ENCODE measurements at places on chromosomes 6 and 20. TPM values are rescaled to one million over a fixed set of nuclear protein-coding genes. Genes with fewer than 3 reads are reported as not detected.

DNA sequence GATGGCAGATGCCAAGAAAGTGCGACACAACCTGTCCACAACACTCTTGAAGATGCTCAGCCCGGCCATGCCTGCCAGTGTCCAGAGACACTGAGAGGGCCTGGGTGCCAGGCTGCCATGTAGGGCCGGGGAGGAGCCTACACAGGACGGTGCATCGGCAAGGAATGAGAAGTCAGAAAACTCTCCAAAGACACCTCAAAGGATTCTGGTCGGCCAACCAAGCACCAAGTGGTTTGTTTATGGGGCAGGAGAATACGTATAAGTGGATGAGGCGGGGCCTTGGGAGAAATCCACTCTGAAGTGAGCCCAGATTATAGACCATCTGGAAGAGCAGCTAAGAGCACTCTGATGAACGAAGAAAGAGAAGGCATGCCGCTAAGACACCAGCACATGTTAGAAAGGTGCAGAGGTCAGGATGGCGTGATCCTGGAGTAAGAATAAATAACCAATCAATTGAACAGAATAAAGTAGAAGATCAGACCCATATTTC is 120.7 kb upstream of the FOXQ1 start:
- H3K27ac ChIP-seq: peak overlapping the region; percentile 98
- DNase-seq: no peak
- peaks cover 20% of the 10 kb centered on the region for H3K4me1 ChIP-seq
- peaks cover 23% of the 10 kb centered on the region for H3K36me3 ChIP-seq
- no peaks in the 10 kb centered on the region for H3K27me3 ChIP-seq

- DNase-seq: peak; percentile 12
These were observed 577 bp upstream of the SCAND1 start for GRCh38 chr20:35954907-35955251.

GDAP1L1 gene
- not detected for total RNA-seq

VGLL2 gene
- total RNA-seq: not detected

ENPP5 gene
- total RNA-seq: not detected

CST1 gene
- not detected for total RNA-seq

SLC52A3 gene
- not detected for total RNA-seq

IL17F gene
- total RNA-seq: not detected

DNA sequence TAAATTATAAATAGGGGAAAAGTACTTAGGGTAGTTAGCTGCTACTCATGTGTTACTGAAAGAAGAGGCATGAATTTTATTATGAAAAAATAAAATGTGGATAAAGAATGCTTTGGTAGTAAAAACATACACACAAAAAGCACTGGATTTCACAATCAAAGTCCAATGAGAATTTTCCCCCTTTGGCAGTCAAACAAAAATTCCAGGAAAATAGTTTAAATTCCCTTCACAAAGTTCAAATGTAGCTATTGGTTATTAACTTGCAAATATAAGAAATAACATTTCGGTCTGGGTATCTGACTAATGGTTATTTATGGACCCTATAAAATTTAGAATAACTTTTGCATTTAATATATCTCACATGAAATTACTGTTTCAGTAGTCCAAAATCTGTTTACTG is 210.4 kb downstream of the FOXC1 start:
- H3K27me3 ChIP-seq: peaks cover 1% of the 10 kb centered on the region
- DNase-seq: peak; percentile 62
- H3K4me3 ChIP-seq: no peak overlapping the region

GTSF1L gene
- total RNA-seq: not detected

- no peaks in the 10 kb centered on the region for H3K36me3 ChIP-seq
- H3K27ac ChIP-seq: no peak overlapping the region
- H3K4me3 ChIP-seq: no peak overlapping the region
- no peaks in the 10 kb centered on the region for H3K4me1 ChIP-seq
- peaks cover 17% of the 10 kb centered on the region for H3K27me3 ChIP-seq
These were observed 32.5 kb downstream of the HLA-DPB1 start for GRCh38 chr6:33108307-33108706.

DNA sequence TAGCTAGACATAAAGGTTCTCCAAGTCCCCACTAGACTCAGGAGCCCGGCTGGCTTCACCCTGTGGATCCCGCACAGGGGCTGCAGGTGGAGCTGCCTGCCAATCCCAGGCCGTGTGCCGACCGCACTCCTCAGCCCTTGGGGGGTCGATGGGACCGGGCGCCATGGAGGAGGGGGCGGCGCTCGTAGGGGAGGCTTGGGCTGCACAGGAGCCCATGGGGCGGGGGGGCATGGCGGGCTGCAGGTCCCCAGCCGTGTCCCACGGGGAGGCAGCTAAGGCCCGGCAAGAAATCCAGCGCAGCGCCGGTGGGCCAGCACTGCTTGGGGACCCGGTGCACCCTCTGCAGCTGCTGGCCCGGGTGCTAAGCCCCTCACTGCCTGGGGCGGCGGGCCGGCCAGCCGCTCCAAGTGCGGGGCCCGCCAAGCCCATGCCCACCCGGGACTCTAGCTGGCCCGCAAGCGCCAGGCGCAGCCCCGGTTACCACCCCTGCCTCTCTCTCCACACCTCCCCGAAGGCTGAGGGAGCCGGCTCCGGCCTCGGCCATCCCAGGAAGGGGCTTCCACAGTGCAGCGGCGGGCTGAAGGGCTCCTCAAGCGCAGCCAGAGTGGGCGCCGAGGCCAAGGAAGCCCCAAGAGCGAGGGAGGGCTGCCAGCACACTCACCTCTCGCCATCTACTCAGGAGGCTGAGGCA is 26.5 kb upstream of the ID1 start:
- no peak overlapping the region for H3K27ac ChIP-seq
- H3K4me1 ChIP-seq: peaks cover 14% of the 10 kb centered on the region
- no peak overlapping the region for H3K4me3 ChIP-seq
- H3K27me3 ChIP-seq: peaks cover 7% of the 10 kb centered on the region
- DNase-seq: no peak

GRCh38 chr6:101114703-101115102 is 233.6 kb upstream of the ASCC3 start:
- H3K27me3 ChIP-seq: no peaks in the 10 kb centered on the region
- peak; percentile 71 for DNase-seq
- H3K36me3 ChIP-seq: no peaks in the 10 kb centered on the region

DNA sequence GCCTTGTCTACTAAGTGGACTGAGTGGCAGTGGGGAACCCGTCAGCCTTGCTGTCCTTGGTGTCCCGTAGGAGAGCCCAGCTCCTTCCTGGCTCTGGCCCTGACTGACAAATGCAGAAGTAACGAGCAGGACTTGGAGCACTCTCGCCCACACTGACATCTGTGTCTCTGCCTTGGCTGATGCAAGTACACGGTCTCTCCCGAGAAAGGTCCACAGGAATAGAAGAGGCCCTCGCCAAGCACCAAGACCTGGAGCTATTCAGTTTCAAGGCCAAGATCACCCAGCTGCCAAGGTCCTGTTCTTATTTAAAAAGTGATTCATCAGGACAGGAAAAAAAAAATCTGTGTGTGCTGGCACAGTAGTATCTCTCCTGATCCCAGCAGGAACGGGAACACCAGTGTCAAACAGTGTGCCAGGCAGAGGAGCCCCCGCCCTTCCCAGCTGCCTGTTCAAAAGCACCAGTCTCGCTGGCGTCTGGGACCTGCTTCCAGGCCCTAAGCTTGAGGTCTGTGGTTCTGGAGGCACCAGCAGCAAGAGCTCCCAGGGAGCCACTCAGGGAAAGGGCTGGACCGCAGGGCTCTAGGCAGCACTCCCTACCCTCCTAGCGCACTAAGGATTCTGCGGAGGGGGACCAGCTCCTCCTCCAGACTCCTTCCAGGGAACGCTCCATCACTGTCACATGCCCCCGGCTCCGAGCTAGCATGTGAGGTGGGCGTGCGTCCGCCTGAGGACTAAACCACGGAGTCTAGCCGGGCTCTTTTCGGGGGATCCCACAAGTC is 376.9 kb downstream of the RNGTT start:
- H3K4me3 ChIP-seq: no peak overlapping the region
- no peak for DNase-seq
- H3K36me3 ChIP-seq: no peaks in the 10 kb centered on the region
- H3K27me3 ChIP-seq: peaks cover 16% of the 10 kb centered on the region
- no peak overlapping the region for H3K27ac ChIP-seq

SRMS gene
- total RNA-seq: not detected

GRCh38 chr6:29694637-29695036 is 13.7 kb upstream of the ZFP57 start:
- no peak overlapping the region for H3K4me3 ChIP-seq
- no peaks in the 10 kb centered on the region for H3K36me3 ChIP-seq
- H3K27me3 ChIP-seq: peaks cover 14% of the 10 kb centered on the region
- no peak for DNase-seq
- H3K27ac ChIP-seq: no peak overlapping the region
- no peaks in the 10 kb centered on the region for H3K4me1 ChIP-seq

GMDS gene
- 11.8 TPM for total RNA-seq

DNA sequence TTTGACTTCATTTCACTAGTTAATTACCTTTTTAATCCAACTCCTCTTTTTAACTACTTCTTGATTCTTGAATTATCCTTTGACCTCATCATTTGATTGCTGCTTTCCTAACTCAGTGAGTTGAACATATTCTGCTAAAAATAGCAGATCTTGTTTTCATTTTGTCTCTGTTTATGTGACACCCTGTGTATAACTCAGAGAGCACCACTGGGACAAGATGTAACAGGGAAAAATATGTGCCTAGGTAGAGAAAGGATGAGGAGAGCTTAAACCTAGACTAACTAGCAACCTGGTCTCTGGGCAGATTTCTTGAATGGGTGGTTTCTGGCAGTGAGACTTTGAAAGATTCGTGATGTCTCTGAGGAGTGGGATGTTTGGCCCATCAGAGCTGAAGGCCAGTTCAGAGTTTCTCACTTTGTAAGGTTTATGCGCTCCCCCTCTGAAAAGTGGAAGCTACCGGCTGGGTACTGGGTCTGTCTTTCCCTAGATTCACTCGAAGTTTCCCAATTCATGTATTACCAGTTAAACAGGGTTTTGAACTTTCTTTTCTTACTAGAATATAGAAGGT is 61.8 kb downstream of the TPD52L1 start:
- H3K27me3 ChIP-seq: no peaks in the 10 kb centered on the region
- no peaks in the 10 kb centered on the region for H3K36me3 ChIP-seq
- no peak overlapping the region for H3K27ac ChIP-seq
- H3K4me1 ChIP-seq: peaks cover 29% of the 10 kb centered on the region

GRCh38 chr6:151041686-151042085 is 176.2 kb downstream of the MTHFD1L start:
- H3K36me3 ChIP-seq: peaks cover 42% of the 10 kb centered on the region
- H3K27ac ChIP-seq: peak overlapping the region; percentile 95
- peaks cover 1% of the 10 kb centered on the region for H3K27me3 ChIP-seq
- peak overlapping the region; percentile 82 for H3K4me3 ChIP-seq

GRCh38 chr20:11712639-11713160 is 205.0 kb upstream of the BTBD3 start:
- H3K27ac ChIP-seq: no peak overlapping the region
- no peaks in the 10 kb centered on the region for H3K27me3 ChIP-seq
- H3K4me3 ChIP-seq: no peak overlapping the region
- no peak for DNase-seq
- no peaks in the 10 kb centered on the region for H3K36me3 ChIP-seq

DNA sequence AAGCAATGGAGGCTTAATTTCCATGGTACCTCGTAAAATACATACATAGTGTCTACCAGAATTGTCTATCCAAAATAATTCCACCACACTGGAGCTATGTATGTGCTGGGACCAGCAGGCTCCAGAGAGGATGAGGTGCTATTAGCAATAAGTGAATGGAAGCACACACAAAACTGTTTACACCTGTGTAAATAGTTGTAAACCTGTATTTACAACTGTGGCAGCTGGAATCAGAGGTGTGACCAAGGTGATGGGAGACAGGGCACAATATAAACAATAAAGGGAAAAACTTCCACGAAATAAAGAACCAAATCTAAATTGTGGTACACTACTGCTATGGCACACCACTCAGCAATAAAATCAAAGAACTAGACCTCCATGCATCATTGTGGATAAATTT is 14.4 kb downstream of the RARS2 start:
- H3K27ac ChIP-seq: peak overlapping the region; percentile 66
- peaks cover 88% of the 10 kb centered on the region for H3K4me1 ChIP-seq
- DNase-seq: no peak
- no peaks in the 10 kb centered on the region for H3K27me3 ChIP-seq
- H3K4me3 ChIP-seq: peak overlapping the region; percentile 6

DNA sequence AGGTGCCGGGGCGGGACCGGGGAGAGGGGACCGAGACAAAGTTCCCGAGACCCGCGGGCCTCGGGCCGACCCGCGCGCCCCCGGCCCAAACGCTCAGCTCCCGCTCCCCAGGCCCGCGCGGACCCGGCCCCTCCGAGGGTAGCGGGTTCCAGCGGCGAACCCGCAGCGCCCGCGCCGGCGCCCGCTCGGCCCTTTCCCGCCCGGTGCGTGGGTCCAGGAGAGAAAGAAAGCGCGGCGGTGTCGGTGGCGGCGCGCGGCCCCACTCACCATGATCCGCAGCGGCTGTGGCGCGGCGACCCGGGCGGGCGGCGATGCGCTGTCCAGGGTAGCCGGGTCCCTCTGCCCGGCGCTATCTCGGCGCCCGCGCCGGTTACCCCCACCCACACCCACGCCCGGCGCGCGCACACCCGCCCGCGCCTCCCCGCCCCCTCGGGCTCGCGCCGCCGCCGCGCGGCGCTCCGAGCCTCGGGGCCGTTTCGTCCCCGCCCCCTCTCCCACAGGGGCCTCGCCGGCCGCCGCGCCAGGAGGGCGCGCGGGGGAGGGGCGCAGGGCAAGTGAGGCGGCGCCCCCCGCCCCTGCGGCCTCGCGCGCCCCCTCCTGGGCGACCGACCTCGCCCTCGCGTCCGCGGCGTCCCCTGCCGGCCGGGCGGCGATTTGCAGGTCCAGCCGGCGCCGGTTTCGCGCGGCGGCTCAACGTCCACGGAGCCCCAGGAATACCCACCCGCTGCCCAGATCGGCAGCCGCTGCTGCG is at the start of gene ELOVL2:
Gene ELOVL2 (minus strand): TSS at position 345 of the 751 bp plus-strand sequence. CDS start 75 bp downstream, at position 270.
- peak within 1 kb of the TSS; percentile 76 for H3K4me3 ChIP-seq
- H3K36me3 ChIP-seq: no peaks in the 10 kb centered on the region
- H3K27ac ChIP-seq: no peak within 1 kb of the TSS
- H3K27me3 ChIP-seq: peaks cover 19% of the 10 kb centered on the region
- peak; percentile 2 for DNase-seq

- no peak overlapping the region for H3K27ac ChIP-seq
- DNase-seq: no peak
- H3K4me1 ChIP-seq: peaks cover 9% of the 10 kb centered on the region
- no peaks in the 10 kb centered on the region for H3K36me3 ChIP-seq
These were observed 60.2 kb downstream of the DLL1 start for GRCh38 chr6:170230520-170231292.

GRCh38 chr6:115514656-115515055 is 546.0 kb downstream of the FRK start:
- H3K36me3 ChIP-seq: no peaks in the 10 kb centered on the region
- H3K4me1 ChIP-seq: no peaks in the 10 kb centered on the region
- no peak overlapping the region for H3K27ac ChIP-seq
- H3K4me3 ChIP-seq: no peak overlapping the region
- peak; percentile 10 for DNase-seq

DNA sequence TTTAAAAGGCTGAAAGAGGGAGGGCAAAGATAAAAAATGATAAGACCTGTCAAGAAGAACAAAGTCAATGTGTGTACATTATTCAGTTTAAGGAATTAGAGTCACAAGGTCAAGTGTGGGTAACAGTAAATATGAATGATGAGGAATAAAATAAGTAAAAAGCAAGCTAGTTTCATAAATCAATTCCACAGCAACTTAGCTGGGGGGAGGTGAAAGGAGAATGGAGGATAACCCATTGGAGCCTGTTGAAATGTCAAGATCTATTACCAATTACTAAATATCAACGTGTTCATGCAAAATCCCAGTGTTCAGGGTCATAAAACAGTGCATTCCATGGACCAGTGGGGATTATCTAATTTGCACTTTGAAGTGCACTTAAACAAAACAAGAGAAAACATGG is 242.9 kb downstream of the TBX18 start:
- no peaks in the 10 kb centered on the region for H3K36me3 ChIP-seq
- no peak overlapping the region for H3K27ac ChIP-seq
- no peak for DNase-seq
- H3K27me3 ChIP-seq: no peaks in the 10 kb centered on the region
- H3K4me1 ChIP-seq: peaks cover 29% of the 10 kb centered on the region
- no peak overlapping the region for H3K4me3 ChIP-seq

PGC gene
- total RNA-seq: not detected
